ENCODE measurements at places on chromosomes 12 and 14.
A peak's percentile ranks its signal among the peaks of the same experiment; 100 is the strongest.

- DNase-seq: no peak
These were observed 109.2 kb downstream of the ATXN7L3B start for GRCh38 chr12:74646831-74647230.

GRCh38 chr14:91349481-91350074, 68.0 kb downstream of the CCDC88C start:
- no peak for DNase-seq

GRCh38 chr14:50835280-50835679, 4.3 kb upstream of the NIN start:
- no peak for DNase-seq

DNA sequence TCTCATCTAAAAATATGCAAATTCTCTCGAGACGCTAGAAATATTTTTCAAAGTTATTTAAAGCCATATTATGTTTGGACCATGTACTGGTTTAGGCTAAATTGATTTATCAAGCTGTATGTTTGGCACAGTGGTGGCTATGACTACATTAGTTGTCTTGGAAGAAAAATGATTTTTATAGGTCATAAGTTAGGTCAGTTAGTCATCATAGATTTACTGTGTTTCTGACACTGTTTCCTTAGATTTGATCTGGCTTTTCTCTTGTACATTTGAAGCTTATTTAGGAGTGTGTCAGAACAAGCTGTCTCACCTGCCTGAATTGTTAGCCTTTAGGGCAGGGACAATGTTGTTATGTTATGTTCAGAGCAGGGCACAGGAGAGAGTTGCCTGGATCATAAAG, 161.1 kb upstream of the FBXO33 start:
- DNase-seq: no peak

GRCh38 chr14:64324461-64324860, 30.3 kb upstream of the ESR2 start:
- DNase-seq: no peak

DNA sequence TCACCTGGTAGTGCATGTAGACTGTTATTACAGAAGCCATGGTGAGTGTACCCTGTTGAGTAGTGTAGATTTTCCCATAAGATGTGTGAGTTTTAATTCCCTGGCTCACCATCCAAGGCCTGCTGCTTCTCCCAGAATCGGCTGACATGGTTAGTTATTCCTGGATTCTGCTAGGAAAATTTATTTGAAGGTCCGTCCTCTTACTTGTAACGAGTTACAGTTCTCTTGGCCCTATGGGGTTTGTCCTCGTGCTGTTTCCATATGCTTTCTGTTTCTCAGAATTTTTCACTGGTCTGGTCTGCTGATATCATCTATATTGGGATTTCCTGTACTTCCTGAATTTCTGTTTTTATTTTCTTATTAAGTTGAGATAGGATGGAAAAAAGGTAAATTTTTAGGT, 423.3 kb upstream of the RGS6 start:
- no peak for DNase-seq

- no peak for DNase-seq
These were observed 82.8 kb upstream of the BCL2L14 start for GRCh38 chr12:11987901-11988300.

DNA sequence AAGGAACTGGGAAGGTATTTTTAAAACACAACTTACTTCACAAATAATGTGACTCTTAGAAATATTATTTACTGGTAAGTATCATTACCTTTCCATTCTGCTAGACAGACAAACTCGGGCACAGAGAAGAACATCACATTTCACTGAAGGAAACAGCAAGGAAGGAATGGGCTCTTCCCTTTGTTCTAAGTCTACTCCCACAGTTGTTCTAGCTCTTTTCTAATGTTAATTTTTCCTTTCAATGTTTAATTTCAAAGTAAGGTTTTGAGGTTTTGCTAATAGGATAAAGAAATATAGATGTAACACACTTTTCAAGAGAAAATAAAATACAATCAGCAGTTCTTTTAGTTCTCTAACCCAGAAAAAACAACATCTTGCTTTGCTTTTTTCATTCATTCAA, 7.0 kb downstream of the NID2 start:
- no peak for DNase-seq

- no peak for DNase-seq
These were observed 74.9 kb upstream of the CCDC198 start for GRCh38 chr14:57568554-57568953.

GRCh38 chr12:57280211-57281062, 29.4 kb upstream of the STAC3 start:
- DNase-seq: peak; percentile 33

GRCh38 chr14:48955857-48956256, 630.3 kb downstream of the RPS29 start:
- DNase-seq: no peak

- DNase-seq: no peak
These were observed 1.6 kb downstream of the TRAFD1 start for GRCh38 chr12:112126911-112127310.

DNA sequence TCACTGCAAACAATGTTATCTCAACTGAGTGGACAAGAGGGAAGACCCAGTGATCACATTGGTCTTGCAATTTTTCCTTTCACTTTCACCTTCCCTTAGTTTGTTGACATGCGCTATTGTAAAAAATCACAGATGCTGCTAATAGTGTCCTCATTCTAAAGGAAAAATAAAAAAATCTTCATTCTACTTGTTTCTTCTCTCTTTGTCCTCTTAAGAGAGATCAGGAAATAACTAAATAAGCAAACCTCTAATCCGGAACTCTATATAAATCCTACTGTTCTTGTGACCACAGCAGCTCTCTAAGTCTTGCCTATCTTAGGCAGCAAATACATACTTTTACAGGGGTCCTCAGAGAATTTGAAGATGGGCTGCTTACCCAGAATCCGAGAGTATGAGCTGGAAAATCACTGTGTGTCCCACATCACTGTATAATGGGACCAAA, 257.7 kb downstream of the NAV3 start:
- DNase-seq: no peak

GRCh38 chr12:57610554-57611107, 604 bp upstream of the ARHGEF25 start:
- no peak for DNase-seq

- DNase-seq: no peak
These were observed 42.0 kb upstream of the PRICKLE1 start for GRCh38 chr12:42631513-42631912.

- DNase-seq: no peak
These were observed 75.7 kb downstream of the LRRK2 start for GRCh38 chr12:40300490-40300889.

- no peak for DNase-seq
These were observed 266.4 kb downstream of the SSPN start for GRCh38 chr12:26461776-26462175.

DNA sequence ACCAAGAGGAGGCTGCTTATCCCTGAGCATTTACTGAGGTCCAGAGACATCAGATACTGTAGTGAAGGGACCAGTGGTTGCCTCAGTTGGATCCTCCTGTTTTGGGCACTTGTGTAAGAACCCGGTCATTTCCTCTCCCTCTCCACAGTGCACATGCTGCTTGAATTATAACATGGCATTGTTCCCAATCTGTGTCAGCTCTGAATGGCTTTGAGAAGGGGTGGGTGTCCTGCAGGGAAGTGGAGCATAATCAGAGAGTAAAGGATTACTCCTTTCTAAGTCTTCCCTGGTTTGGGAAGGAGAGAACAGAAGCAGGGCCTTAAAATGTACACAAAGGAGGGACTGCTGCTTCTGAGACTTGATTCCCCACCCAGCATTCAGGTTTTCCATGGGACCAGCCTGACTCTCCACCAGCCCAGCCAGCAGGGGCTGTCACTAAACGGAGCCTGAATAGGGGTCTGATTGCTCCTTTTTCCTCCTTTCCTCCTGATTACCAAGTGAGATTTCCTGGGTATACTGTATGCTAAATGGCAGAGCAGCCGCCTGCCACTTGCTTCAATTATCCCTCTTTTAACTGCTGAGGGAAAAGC, 78.4 kb downstream of the NRXN3 start:
- DNase-seq: no peak

DNA sequence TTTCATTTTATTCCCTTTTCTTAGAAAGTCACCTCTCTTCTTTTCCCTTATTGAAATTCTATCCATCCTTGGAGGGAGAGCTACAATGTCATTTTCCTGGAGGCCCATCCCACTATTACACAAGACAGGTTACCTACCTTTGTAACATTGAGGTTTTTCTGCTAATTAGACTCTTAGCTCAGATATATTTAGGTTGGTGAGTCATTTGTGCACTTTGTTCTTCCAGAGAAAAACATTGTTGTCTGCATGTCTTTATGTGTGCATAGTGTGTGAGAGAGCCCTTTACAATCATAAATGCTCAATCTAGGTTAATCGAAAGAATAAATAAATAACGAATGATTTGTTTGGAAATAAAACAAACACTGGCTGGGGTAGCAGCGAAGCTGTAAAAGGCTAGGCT, 191.8 kb downstream of the DACT1 start:
- DNase-seq: no peak

DNA sequence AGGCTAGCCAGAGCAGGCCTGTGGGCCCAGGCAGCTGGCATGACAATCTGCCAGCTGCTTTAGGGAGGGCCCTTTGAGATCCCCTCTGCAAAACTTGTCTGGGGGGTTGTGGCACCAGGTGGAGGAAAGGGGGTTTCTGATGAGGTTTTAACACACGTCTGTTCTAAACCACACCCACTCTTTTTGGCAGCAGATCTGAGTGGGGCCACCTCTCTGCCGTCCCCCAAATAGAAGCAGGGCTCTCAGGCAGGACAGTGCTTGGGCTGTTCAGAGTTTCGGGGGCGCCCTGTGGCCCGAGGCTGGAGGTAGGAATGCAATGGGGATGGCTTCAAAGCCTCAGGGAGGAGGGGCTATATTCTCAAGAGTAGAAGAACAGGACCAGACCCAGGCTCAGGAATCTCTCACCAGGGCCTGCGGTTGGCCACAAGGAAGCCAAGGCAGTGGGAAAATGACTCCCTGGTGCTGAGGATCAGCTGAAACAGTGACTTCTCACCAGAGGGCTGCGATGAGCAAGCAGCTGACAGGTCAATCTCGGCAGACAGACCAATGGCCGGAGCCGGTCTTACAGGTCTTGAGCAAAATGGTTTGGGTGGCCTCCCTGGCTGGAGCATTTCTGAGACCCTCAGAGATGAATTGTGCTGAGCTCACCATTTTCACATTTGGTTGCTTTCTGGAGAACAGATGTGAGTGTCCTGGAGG, 1.5 kb upstream of the KRT5 start:
- DNase-seq: no peak

All from stimulated activated CD4-positive, alpha-beta T cell treated with anti-CD3 and anti-CD28 coated beads, Interleukin-1b, Interleukin-23, amount 100 ng/mL, for 1 hour (primary cell).